ENCODE measurements at places on chromosomes 4 and X.

GRCh38 chr4:16119981-16120380 is 36.2 kb upstream of the PROM1 start:
- DNase-seq = no peak

DNA sequence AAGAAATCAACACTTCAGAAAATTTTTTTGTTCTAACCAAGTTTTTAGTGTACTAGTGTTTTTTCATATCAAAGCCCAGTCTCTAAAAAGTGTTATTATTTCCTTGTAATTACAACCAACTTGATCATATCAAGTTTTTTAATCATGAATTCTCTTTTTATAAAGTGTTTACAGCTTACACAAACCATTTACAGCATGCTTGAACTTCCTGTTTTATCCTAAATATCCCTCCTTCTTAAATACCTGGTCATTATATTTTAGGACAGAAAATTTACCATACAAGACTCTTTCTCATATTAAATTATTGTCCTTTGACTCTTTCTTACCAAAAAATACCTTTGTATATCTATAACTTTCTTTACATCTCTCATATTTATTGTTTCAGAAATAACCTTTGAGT is 89.4 kb upstream of the NPY2R start:
- no peak for DNase-seq

- no peak for DNase-seq
Measured at GRCh38 chrX:23292354-23292987, 42.2 kb upstream of the PTCHD1 start.

DNA sequence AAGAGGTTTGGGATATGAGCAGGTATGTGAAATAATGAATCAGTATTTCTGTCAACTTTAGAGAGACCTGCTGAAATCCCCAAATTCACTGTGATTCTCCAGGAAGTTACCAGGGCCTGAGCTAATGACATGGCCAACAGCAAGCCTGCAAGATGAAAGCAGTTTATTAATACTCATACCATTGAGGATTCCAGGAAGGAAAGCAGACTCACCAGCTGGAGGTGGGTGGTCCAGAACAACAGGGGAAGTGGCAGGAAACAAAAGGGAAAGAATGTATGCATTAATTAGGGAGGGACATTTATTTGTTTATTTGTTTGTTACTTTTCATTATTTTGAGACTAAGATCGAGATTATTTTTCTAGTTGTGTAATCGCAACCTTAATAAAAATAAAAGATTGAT is 196.6 kb upstream of the AGA start:
- no peak for DNase-seq

- no peak for DNase-seq
Measured at GRCh38 chr4:89000844-89001360, 56.1 kb downstream of the FAM13A start.

GRCh38 chr4:62360156-62360545 is 1160.0 kb downstream of the ADGRL3 start:
- no peak for DNase-seq

DNA sequence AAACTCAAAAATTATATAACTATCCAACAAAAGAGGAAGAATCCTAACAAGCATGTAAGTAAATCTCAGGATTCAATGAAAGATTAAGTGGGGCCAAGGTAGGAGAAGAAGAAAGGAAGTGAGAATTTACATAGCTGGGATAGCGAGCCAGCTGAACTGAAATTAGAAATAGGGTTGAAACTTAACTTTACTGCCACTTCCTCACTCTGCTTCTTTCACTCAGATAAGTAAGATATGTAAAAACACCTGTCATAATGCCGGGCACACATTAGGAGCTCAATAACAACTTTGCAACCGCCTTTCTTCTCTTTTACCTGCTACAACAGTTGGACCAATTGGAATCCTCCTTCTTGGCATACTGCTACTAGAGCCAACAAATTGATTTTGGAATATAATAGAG is 129.4 kb downstream of the CNKSR2 start:
- no peak for DNase-seq

- no peak for DNase-seq
Measured at GRCh38 chrX:154350429-154351182, 23.8 kb downstream of the FLNA start.

DNA sequence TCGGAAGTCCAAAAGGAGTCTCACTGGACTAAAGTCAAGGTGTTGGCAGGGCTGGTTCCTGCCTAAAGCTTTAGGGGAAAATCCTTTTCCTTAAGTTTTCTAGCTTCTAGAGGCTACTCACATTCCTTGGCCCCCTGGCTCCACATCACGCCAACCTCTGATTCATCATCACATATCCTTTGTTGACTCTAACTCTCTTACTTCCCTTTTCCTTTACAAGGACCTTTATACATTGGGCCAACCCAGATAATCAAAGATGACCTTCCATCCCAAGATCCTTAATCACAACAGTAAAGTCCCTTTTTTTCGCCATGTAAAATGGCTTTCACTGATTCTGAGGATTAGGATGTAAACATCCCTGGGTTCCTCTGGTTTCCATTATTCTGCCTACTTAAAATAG is 146.4 kb upstream of the DCAF8L1 start:
- no peak for DNase-seq

GRCh38 chr4:8528713-8529112 is 51.5 kb upstream of the GPR78 start:
- DNase-seq = no peak

DNA sequence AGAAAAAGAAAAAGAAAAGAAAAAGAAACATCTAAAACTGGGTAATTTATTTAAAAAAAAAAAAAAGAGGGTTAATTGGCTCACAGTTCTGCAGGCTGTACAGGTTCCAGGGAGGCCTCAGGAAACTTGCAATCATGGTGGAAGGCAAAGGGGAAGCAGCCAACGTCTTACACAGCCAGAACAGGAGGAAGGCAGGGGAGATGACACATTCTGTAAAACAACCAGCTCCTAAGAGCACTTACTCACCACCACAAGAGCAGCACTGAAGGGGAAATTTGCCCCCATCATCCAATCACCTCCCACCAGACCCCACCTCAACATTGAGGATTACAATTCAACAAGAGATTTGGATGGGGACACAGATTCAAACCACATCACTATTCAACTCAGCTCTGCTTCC is 36.8 kb upstream of the TMEM184C start:
- no peak for DNase-seq

DNA sequence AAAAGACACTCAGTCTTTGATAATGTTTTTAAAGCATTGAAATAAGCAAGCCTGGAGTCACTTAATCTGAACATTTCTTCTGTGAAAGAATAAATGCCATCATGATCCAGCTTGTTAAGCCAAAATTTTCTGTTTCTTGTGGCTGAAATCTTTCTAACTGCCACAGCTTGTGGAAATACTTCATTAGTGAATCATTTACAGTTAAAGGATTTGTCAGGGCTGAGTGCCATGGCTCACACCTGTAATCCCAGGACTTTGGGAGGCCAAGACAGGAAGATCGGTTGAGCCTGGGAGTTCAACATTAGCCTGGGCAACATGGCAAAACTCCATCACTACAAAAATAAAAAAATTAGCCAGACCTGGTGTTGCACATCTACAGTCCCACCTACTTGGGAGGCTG is 93.3 kb upstream of the PDE5A start:
- DNase-seq = no peak

- DNase-seq = no peak
Measured at GRCh38 chrX:10608099-10608498, 12.3 kb downstream of the MID1 start.

DNA sequence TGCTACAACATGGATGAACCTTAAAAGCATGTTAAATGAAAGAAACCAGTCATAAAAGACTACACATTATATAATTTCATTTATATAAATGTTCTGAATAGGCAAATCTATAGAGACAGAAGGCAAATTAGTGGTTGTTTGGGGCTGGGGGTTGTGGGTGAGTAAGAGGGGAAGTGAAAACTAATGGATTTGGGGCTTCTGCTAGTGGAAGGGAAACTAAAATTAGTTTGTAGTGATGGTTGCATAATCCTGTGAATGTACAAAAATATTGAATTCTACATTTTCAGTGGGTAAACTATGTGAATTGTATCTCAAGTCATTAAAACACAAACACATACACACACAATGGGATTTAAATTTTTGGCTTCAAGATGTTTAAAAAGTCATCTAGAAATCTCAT is 25.4 kb upstream of the LIMCH1 start:
- DNase-seq = no peak

DNA sequence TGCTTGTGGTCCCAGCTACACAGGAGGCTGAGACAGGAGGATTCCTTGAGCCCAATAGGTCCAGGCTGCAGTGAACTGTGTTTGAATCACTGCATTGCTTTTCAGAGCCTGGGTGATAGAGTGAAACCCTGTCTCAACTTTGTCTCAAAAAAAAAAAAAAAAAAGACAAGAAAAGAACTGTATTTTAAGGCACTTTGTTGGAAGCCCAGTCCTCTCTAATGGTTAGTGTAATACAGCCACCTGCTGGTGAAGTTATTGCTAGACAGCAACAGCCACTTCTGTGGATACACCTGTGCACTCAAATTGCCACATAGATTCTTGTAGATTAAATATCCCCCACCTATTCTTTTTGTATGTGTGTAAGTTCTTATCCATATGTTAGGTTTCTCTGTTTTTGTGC is 10.1 kb upstream of the FGG start:
- DNase-seq = peak; percentile 29

GRCh38 chr4:21954916-21955315 is 6.3 kb upstream of the KCNIP4 start:
- DNase-seq = no peak

DNA sequence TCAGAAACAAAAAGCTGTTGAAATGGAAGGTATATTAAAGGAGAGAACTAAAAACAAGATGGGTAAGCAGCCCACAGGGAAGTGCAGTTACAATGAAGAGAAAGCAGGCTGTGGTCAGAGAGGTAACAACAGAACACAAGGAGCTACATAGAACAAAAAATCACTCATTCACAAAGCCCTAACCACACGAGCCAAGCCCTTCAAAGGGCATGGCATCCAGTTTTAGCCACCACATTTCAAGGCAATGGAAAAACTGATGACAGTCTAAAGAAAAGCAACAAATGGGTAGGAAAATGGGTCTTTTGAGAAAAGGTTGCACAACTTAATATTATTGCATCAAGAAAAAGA is 37.5 kb downstream of the KDR start:
- no peak for DNase-seq

DNA sequence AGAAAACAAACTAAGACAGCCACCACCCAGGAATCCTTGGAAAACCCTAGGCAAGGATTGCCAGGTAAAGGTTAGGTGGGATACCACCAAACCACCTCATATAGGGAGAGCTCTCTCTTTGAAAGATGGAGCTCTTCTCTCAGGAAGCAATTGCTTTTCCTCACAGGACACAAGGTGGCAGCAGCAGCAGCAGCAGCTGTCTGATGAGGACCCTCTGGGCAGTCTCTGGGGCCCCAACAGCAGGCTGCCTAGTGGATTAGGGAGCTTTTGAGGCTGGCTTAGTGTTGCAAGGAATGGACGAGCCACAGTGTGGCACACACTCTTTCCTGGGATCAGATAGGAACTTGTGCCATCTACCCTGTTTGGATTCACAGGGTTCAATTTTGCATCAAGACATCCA is 41.4 kb upstream of the CHRDL1 start:
- no peak for DNase-seq

Data from DND-41 (cell line).